NCI-H187 treated with DMSO at 0.1 percent for 48 hours (cell line): ENCODE measurements at places on chromosomes 5 and 9.

DNA sequence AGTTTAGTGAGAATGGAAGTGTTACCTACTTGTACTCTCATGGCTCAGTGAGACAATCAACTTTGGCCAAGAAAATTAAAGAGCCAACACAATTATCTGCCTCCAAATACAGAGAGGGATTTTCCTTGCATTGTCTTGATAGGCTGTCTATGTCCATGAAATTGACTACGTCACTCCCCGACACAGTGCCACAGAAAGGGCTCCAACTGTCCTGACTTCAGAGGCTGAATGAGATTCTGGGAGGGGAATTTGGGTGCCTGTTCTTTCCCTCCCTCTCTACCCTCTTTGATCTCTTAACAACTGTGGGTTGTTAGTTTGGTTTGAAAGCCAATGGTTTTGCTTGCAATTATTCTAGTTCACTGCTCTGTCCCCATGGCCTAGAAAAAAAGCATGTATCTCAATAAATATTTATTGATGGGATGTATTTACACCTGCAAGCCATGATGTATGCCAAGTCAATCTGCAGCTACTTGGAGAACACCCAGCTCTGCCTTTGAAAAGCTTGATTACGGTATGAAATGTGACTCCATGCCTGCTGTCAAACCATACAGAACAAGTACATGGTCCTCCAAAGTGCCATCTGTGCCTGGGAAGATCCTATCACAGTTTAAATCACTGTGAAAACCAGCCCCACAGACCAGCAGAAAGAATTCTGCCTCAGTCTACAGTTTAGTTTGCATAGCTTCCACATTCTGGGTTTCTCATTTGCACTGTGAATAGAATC lies 37.3 kb downstream of the CAPSL start:
- no peak for DNase-seq

DNA sequence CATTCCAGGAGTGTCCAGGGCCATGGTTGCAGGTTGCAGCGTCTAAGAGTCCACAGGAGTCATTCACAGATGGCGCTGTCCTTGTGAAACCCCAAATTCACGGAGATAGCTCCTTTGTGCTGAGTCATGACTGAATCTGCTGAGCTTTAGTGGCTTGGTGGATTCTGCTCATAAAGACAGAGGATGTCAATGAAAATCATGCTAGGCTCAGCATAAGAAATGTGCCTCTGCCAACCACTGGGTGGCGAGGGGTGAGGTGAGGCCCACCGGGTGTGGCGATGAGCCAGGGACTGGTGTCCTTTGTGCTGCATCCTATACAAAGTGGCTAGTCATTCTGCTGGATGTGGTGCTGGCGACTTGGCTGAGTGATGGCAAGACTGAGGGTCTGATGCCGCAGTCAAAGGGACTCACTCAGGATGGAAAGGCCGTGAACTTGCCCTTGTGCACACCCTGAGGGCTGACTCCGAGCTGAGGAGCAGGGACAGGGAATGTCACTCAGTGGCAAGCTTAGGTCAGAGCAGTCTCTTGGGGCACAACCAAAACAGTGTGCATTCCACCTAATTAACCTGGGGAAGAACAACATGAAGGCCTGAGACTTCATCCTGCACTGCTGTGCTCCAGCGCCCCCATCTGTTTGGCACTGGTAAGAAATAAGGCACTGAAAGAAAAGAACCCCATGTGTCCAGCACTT lies 71.5 kb downstream of the DAP start:
- no peak for DNase-seq

- DNase-seq: no peak
Measured at GRCh38 chr5:4099386-4099785, 503.8 kb downstream of the IRX1 start.

DNA sequence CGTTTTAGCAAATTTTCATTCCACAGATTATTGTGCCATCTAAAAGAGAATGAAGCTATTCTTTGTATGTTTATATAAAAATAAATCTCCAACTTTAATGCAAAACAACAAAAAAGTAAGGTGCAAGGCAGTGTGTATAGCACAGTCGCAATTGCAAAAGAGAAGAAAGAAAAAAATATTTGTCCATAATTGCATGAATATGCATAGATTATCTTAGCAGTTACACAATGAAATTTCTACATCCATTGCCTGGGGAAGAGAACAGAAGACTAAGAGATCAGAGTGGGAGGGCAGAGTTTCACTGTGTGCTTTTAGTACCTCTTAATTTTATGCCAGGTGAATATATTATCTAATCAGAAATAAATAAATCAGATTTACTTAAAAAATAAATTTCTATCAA lies 86.4 kb upstream of the LHFPL2 start:
- DNase-seq: no peak

DNA sequence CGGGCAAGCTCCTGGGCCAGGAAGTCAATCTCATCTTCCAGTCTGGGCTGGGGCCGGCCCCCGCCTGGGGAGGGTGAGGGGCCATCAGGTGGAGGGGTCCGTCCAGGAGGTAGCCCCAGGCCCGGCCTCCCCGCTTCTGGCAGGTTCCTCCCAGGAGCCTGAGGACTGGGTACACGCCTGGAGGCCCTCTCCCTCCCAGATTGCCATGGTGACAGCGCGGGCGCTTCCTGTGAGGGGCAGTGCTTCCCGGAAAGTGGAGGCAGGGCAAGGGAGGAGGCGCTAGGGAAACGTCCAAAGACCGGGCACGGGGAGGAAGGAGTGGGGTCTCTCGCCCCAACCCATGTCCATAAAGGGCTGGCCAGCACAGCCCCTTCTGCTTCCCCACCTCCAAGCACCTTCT lies 4.9 kb downstream of the NPDC1 start:
- DNase-seq: no peak

- DNase-seq: no peak
Measured at GRCh38 chr5:35372482-35372881, 142.2 kb upstream of the PRLR start.

DNA sequence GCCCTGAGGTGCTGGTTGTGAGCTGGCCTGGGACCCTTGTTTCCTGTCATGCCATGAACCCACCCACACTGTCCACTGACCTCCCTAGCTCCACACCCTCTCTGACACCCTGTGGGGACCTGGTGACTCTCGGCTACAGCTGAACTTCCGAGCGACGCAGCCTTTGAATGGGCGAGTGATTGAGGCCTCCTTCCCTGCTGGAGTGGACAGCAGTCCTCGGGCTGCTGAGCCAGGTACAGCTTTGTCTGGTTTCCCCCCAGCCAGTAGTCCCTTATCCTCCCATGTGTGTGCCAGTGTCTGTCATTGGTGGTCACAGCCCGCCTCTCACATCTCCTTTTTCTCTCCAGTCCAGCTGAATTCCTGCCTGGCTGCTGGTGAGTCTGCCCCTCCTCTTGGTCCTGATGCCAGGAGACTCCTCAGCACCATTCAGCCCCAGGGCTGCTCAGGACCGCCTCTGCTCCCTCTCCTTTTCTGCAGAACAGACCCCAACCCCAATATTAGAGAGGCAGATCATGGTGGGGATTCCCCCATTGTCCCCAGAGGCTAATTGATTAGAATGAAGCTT lies 6.1 kb downstream of the CA9 start:
- no peak for DNase-seq

DNA sequence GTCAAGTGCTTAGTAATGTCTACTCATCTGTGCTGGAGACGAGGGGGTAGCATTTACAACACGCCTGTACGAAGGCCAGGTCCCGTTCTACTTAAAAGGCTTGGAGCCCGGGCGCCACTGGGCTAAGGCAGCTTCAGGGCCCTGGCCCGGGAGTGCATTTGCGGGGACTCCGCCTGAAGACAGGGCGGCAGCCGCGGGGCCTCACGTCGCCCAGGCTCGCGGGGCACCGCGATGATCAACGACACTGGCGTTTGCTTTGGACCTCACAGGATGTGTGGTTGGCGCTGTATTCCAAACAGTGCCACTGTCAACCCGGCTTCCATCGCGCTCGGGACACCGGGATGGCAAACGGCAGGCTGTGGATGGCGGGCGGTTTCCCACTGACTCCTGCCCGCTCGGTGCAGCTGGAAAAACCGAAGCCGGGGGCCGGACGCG lies 1.1 kb upstream of the TENT4A start:
- DNase-seq: no peak

- no peak for DNase-seq
Measured at GRCh38 chr5:16946725-16947124, 10.6 kb upstream of the MYO10 start.

DNA sequence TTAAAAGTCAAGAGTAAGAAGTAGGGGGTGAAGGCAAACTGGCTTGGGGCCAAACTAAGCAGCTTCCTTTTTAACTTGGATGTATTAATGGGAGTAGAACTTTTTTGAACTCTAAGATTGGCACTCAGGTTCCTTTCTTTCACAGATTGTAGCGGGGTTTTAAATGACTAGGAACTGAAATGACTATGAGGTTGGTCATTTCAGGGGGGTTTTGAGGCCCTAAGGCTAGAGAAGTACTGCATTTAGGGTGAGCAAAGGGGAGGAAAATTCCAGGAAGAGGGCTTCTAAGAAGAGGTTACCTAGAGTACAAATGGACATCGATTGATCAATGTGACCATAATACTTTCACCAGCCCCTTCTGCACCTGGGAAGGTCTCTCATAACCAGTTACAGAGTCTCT lies 381.8 kb downstream of the MLLT3 start:
- DNase-seq: no peak

DNA sequence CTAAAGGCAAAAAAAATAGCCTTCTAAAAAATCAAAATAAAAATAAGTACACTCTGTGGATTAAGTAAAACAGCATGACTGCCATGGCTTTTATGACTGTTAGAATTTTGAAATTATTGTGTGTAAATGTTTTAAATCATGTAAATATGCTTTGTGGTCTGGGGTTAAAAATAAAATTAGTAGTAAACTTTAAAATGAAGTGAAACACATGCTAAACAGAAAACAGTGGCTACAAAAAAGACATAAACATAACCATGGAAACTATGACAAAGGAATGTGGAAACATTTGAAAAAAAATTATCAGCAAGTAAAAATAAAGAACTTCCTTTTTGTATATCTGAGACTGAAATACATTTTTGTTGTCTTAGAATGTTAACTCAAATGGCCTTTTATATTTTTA lies 134.5 kb upstream of the SPEF2 start:
- no peak for DNase-seq

GRCh38 chr9:118209343-118209742 lies 505.1 kb downstream of the TLR4 start:
- DNase-seq: no peak

DNA sequence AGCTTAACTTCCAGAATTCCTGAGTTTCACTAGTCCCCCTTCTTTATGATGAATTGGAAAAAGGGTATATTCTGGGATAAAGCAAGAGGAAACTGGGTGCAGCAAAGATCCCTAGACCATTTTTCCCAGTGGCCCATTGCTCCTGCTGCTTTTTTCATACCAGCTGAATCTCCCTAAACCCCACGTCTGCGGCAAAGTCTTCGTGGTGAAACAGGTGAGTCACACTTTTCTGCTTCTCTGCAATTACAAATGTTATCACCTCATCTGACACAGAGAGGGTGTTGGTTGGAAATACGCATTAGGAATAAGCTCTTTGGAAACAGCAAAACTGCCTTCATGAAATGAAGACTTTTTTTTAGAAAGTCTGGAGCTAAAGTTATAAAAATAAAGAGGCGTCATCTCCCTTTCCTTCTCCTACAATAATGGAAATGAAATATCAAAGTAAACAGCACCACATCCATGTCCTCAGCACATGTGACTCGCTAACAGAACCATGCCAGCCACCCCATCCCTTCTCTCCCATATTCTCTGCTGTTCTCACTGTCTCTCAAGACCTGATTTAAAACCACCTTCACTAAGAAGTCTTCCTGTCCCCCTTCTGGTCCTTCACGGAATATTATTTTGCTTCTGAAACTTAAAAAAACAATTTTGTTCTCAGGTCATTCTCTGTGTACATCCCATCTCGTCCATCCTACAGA lies 39.5 kb upstream of the GLRX start:
- DNase-seq: no peak

- no peak for DNase-seq
Measured at GRCh38 chr5:148268566-148268965, at the start of gene SPINK13. Gene SPINK13, plus strand, starts transcription at chr5:148268794. Its CDS starts 1,279 bp downstream, at chr5:148270073.

DNA sequence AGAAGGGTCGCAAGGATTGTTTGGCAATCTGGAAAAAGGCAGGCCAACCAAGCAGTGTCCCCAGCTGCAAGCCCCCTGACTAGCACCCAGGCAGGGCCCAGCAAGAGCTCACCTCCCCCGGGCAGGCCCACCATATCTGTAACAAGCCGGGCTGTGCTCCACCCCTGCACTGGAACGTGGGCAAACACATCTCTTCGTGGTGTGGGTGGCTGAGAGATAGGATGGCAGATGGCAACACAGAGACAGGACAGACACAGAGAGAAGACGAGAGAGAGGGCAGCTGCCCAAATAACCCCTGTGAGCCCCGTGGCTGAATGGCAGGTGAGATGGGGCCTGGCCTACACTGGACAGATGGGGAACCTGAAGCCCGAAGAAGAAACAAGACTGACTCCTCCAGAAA lies 9.4 kb downstream of the BBLN start:
- DNase-seq: no peak

DNA sequence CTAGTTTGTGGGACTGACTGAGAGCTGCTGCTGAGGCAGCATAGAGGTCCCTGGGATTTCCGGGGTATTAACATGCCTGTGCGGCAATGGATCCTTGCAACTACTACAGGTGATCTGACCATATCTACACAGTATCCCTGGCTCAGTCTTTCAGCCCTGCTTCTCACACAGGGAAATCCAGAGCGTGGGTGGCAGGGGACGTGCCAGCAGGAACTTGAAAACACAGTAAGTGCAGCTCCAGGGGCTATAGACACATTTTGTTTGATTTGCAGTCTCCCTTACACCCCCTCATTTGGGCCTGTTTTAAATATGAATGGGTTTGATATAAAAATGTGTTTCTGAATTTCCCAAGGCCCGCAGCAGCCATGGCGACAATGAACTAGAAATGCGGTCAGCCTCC lies 209.5 kb downstream of the DCP2 start:
- no peak for DNase-seq
